ENCODE measurements at places on chromosomes 1 and 21. TPM values are rescaled to one million over a fixed set of nuclear protein-coding genes. Genes with fewer than 3 reads are reported as not detected.

The L1TD1 gene
- not detected for total RNA-seq

The LCE1C gene
- not detected for total RNA-seq

The ITGB2 gene
- total RNA-seq, result 0.56 TPM

The TCHH gene
- under 0.01 TPM for total RNA-seq

The SLAMF9 gene
- total RNA-seq, result 0.28 TPM

The PPM1J gene
- 2.3 TPM for total RNA-seq

Measured in regular cardiac myocyte (primary cell).